ENCODE measurements at places on chromosomes 11 and 22.

GRCh38 chr11:29328961-29329441 is 687.8 kb downstream of the KCNA4 start:
- no peak for DNase-seq

DNA sequence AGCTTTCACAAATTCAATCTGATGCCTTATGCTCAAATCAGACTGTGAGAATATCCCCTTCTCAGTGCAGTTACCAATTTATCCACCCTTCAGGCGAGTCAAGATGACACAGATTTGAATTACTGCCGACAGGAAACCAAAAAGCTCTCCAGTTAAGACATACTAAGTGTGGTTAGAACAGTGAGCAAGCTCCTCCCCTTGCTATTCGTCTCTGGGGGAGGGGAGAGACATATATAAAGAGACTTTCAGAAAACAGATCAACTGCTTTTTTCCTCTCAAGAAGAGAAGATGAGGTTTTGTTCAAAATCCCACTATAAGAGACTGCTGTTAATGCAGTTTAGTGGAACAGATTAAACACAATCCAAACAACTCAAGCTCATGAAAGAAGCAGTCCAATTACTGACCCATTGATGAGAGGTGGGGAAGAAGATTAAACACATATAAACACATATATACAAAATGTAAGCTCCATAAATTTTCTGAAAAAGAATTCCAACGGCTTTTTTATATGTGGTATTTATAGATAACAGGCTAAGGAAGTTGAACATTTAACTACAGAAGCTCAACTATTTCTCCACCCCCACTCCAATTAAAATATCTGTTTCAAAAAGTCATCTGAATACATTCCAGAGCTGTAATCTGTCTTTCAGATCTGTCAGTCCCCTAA is 102.7 kb downstream of the MRTFA start:
- peak; percentile 50 for DNase-seq

DNA sequence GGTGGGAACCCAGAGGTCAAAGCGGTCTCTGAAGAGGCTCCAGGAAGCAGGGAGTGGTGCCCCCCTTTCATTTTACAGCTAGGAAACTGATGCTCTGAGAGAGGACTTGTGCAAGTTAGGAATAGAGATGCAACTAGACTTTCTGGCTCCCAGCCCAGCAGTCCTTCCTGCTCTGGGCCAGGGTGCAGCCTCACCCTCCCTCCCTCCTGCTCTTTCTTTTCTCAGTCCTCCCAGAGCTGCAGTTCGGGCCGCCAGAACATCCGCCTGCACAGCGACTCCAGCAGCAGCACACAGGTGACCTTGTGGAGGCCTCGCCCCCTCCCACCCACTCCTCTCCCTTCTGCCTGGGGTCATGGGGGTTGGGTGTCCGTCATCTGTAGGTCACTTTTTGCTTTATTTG is 51.5 kb downstream of the LHFPL7 start:
- DNase-seq: no peak

GRCh38 chr11:70670676-70671034 is 272.3 kb downstream of the CTTN start:
- DNase-seq: no peak

DNA sequence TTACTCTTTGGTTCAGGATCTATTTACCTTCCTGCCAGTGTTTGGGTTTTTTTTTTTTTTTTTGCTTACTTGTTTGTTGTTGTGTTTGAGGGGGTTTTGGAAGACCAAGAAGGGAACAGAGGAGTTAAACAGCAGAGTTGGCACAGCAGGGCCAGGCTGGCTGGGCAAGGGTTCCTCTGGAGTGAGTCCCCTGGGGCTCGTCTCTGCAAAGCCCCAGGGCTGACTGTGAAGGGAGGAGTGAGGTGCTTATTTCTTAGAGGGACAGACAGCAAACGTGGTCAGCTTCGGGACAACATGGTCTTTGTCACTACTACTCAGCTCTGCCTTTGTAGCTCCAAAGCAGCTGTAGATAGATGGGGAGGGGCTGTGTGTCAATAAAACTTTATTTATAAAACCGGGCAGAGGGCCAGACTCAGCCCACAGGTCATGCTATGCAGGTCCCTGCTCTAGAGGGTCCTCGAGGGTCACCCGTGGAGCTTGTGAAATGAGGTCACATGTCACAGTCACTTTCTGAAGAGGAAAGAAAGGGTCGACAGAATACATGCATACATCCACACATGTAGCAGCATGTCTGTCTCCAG is 1404.7 kb downstream of the BRD1 start:
- DNase-seq: no peak

DNA sequence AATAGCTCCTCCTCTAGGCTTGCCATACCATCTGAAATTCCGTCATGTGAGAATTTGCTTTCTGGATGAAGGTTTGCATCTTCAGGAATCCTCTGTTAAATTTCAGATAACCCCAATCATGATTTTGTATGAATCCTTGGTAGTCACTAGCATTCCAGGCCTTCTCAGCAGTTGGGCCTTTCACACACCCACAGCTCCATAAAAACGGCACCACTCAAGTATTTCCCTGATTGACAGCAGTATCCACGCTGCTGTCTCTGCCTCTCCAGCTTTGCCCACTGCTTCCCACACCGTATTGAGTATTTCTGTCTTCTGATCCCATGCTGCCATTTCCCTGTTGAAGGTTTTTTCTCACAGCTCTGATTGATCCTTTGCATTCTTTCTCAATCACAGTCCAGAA is 208.7 kb upstream of the NCAM1 start:
- DNase-seq: no peak

- no peak for DNase-seq
Observed at GRCh38 chr11:76159303-76159937, 46.9 kb downstream of the WNT11 start.

GRCh38 chr11:119691020-119691666 is 37.9 kb downstream of the NECTIN1 start:
- DNase-seq: no peak

GRCh38 chr22:36365020-36365411 is 22.8 kb downstream of the MYH9 start:
- peak; percentile 92 for DNase-seq

GRCh38 chr22:26918226-26918625 is 260.8 kb downstream of the MIAT start:
- no peak for DNase-seq

DNA sequence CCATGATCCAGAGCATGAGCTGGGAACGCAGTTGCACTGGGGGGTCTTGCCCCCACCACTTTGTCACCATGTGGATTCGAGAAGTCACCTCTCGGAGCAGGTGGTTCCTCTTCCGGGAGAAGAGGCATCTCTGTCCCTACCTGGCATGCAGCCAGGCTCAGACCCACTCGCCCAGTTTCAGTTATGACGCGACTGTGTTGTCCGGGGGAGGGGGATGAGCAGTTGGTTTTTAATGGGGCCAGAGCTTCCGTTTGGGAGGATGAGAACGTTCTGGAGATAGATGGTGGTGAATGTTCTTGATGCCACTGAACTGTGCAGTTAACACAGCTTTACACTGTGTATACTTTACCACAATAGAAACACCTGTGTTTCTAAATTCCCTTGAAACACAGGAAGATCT is 41.5 kb downstream of the DHCR7 start:
- no peak for DNase-seq

DNA sequence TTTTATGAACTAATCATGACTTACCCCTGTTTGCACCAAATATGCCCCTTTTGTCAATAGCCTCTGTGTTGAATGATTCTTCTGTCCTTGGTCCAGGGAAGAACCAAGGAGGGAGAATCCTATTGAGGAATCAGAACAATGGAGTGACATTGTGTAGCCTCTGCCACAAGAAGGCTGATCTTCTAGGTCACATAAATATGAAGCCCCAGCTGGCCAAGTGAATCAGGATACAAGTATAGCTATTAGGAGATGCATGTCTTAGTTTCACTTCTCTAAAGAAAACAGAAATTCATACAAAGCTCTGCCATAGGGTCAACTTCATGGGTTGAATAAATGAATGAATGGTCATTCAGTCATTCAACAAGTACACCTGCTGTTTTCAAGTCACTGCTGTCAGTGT is 118.2 kb upstream of the BLID start:
- DNase-seq: no peak

GRCh38 chr11:100498780-100499179 is 188.3 kb upstream of the ARHGAP42 start:
- no peak for DNase-seq

DNA sequence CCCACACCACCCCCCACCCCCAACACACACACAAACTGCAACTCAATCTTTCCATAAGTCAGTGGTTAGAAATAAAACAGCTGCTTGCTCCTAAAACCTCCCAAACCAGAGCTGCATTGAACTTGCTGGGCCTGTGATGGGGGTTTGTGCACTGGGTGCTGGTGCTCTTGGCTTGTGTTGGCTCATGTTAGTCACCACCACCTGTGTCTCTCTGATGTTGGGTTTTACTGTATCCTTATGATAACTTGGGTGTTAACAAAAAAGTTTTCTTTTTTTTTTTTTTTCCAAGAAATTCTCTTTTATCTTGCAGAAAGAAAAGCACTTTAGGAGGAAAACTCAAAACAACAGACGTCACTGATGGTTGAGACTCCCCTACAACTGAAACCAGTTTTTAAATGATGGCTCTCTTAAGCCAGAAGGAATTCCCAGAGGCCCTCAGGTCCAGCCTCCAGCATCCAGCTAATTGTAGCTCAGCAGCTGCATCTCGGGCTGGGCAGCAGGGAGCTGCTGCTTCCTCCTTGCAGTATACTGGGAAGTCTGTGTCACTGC is 79.9 kb upstream of the DRD2 start:
- no peak for DNase-seq

DNA sequence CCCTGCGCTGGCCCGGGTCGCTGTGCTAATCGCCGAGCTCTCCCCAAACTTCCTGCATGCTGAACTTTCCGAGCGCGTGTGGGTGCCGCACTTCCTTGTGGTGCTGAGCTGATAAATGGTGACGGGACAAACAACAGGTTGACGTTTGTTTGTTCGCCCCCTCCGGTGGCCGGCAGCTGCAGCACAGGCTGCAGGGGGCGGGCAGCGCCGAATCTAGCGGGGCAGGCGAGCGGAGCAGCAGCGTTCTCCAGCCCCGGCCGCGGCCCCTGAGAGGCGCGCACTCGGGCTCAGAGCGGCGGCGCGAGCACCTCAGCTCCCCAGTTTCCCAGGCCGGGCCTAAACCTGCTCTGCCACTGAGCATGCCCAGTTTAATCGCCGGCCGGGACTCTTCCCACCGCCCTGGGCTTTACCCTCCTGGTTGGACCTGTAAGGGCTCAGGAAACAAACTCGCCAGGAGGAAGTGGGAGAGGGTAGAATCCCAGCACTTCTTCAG is at the start of gene PDGFD:
TSS of gene PDGFD (minus strand) at position 120 of the 493 bp plus-strand sequence.
- DNase-seq: no peak

- DNase-seq: peak; percentile 21
Observed at GRCh38 chr22:27919942-27920755, 1.1 kb upstream of the PITPNB start.

DNA sequence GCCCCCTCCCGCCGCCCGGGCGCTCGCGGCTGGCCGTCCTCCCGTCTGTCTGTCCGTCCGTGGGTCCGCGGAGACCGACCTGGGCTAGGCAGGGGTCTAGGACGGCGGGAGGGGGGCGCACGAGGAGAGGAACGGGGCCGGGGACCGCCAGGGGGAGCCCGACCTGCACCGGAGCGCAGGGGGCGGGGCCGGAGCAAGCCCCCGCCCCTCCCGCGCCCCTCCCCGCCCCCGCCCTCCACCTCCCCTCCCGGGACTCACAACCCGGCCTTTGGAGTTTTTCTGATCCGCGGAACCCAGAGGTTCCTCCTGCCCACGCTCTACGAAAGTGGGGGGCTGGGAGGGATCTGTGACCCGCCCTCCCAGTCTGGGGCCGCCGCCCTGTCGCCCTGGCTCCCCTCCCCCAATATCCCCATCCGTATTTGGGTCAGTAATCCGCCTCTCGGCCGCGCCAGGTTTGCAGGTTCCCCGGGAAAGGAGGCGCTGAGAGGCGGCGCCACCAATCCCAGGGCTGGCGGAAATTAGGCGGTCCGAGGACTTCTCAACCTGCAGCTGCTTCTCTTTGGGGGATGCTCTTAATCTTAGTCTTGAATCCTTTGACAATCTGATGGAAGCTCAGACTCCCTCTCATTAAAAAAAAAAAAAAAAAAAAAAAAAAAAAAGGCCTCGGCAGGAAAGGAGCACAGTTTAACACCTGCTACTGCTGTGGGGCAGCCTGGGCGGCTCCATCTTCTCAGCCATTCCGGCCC is 925 bp upstream of the KCNJ11 start:
- DNase-seq: peak; percentile 71

DNA sequence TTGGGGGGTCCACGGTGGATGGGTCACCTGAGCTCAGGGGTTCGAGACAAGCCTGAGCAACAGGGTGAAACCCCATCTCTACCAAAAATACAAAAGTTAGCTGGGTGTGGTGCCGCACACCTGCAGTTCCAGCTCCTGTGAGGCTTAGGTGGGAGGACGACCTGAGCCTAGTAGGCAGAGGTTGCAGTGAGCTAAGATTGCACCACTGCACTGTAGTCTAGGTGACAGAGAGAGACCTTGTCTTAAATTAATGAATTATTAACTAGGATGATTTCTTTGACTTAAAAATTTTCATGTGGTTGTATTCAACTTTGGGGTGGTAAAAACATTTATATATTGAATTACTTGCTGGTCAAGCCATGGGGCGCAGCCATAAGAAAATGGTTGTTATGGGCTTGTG is 33.9 kb downstream of the CCDC83 start:
- no peak for DNase-seq

- DNase-seq: no peak
Observed at GRCh38 chr11:58968251-58968711, 29.0 kb downstream of the GLYATL1 start.

DNA sequence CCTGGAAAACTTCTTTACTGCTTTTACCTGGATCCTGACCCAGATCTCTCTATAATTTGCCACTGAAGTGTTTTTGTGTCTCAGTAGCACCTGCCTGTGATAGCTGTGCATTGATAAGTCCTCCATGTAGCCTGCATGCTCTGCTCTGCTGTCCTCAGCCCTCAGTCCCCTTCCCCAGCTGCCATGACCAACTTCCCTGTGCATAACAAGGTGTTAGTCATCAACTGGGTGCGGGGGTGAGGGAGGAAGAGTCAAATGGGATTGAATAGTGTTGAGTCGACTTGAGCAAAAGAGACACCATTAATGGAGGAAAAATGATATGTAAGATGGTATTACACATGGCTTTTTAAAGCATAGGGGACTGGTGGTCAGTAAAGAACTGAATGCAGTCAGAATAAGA is 92.2 kb upstream of the PLET1 start:
- DNase-seq: no peak

DNA sequence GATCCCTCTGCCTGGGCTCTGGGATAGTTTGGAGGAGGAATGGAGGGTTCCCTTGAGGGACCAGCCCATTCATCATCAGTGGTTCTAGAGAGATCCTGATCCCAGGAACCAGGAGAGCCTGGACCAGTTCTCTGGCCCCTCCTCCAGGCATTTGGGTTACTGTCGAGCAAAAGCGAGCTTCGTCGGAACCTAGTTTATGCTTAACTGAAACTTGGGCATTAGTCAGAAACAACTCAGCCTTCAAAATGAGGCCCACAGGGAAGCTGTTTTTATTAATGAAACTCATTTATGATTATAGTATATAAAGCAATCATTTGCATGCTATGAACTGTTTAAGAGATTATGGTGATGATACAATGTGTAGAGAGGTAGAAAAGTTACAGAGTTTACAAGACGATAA is 61.4 kb downstream of the LIF start:
- DNase-seq: no peak
